Right ventricle myocardium inferior (tissue), 1 donor: ENCODE measurements at places on chromosomes 3 and 15. TPM values are rescaled to one million over a fixed set of nuclear protein-coding genes. Genes with fewer than 3 reads are reported as not detected.
A peak's percentile ranks its signal among the peaks of the same experiment; 100 is the strongest.

Gene DLL4
- total RNA-seq, result 11.1 TPM

Gene PPP1R14D
- total RNA-seq, result not detected

Gene IGSF10
- 3.0 TPM for total RNA-seq

Gene ZPLD1
- not detected for total RNA-seq

Gene UBE2E1
- 75.3 TPM for total RNA-seq

Gene PLSCR4
- total RNA-seq, result 20.3 TPM

DNA sequence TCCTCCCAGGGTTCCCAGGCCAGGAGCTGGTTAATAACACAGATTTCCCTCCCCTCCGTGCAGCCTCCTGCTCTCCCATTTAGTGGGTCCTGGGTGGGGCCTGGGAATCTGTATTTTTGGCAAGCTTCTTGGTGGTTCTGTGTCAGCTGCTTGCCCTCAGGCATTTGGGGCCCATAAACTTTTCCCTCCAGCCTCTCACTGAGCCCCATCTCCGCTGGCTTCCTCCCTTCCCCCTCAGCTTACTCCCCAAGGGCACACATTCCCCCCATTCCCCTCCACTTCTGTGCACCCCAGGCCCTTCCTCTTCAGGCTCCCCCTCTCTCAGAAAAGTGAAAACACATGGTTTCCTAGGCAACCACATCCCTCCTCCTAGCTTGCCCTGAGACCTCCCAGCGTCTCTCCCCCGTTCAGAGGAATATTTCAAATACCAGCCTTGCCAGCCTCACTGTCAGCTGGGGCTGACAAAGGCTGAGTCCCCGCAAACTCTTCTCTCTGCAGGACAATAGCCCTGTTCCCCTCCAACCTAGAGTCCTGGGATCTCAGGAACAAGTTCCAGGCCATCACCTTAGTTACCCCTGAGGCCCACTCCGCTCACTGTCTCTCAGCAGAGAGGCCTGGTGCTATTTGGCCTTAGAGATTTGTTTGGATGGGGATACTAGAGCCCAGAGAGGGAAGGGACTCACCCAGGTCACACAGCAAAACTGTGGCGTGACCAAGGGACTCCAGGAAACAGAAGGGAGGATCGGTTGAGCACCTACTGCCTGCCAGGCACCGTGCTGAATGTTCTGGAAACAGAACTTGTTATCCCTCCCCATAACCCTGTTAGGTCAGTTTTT lies 44.6 kb upstream of the SMAD6 start:
- peak; percentile 14 for DNase-seq

- no peak for DNase-seq
These were observed 370.1 kb downstream of the CNTN4 start for GRCh38 chr3:2468816-2469215.

GRCh38 chr3:79424811-79425210 lies 343.0 kb downstream of the ROBO1 start:
- DNase-seq, result no peak

- no peak for DNase-seq
These were observed 1016.0 kb downstream of the MCTP2 start for GRCh38 chr15:95247071-95247984.

DNA sequence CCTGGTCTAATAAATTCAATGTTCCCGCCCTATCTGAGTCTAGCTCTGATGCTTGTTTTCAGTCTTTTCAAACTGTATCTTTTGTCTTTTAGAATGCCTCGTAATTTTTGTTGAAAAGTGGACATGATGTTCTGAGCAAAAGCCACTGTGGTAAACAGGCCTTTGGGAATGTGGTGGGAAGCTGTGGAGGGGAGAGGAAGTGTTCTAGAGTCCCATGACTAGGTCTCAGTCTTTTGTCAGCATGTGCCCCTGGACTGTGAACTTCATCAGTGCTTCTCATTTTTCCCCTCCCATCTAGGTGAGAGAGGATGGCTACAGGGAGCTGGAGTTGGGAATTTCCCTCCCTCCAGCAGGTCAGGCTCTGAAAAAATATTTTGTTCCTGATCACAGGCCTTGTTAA lies 33.7 kb downstream of the SUSD5 start:
- DNase-seq, result no peak

DNA sequence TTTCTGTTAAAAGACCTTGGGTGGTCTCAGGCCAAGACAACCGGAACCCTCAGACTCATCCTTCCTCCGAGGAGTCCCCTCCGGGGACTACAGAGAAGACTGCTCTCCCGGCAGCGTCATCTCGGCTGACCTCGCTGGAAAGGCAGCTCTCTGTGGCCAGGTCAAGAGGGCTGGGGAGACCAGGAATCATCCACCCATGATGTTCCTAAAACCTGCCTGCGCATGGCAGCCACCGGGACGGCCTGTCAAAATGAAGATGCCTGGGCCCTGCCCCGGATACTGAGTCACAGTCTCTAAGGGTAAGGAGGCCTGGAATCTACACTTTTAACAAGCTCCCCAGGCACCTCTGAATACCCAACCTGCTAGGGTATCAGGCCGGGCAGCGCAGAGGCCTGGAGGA lies 78.6 kb downstream of the RPN1 start:
- DNase-seq, result no peak

DNA sequence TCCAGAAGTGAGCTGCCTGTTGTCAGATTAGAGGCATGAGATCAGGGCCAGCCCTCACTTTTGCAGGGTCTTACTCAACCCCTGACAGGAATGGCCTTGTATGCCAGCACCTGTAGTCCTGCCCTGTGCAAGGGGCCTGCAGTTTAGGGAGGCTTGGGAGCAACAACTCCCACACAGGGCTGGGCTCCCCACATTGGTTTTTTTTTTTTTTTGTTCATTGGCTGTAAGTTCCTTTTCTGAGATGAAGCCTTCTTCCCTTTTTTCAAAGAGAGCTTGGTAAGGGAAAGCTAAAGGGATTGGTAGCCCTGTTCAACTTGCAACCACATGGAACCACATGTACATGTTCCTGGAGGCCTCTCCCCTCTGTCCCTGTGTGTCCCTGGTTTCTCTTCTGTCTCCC lies 46.4 kb downstream of the TNFAIP8L3 start:
- DNase-seq, result no peak

GRCh38 chr3:111803123-111803593 lies 55.9 kb upstream of the PHLDB2 start:
- DNase-seq, result no peak

DNA sequence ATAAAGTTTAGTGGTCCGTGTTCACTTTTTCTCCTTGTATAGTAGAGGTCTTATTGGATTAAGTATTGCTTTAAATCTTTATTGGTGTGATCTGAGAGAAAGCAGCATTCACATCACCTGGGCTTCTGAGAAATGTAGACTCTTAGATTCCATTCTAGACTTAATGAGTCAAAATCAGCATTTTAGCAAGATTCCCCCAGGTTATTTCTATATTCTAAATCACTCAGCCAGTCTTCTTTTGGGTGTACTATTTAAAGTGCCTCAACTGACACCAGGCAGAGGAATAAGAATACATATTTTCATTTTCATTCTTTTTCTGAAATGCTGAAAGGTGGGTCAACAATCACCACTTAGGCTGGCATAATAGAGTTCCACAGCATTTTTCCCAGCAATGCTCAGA lies 481.7 kb downstream of the TUSC7 start:
- no peak for DNase-seq

GRCh38 chr15:83112233-83112955 lies 4.9 kb downstream of the TM6SF1 start:
- no peak for DNase-seq

GRCh38 chr15:85534031-85534430 lies 153.6 kb downstream of the AKAP13 start:
- no peak for DNase-seq

DNA sequence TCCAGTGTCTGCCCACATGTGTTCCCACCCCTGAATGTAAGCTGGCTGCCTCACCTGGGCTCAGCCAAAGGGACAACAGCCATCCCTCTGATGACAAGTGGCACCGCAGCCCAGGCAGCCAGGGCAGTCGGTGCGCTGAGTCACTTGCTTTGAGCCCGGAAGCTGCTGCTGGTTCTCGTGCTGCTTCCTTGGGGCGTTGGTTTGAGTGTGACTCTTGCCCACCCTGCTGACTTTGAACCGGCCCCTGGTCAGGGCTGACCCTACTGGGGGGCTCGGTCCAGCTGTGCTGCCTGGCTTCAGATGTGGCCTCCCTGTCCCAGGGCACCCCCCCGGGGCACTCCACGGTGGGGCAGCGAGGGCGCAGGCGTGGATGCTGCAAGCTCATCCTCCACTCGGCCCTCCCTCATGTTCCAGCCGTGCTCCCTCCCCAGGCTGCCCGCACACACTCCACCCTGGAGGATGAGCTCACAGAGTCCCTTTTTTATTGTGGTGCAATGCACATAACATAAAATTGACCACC lies 62.1 kb downstream of the EFCAB12 start:
- DNase-seq, result peak; percentile 53

GRCh38 chr15:68574046-68574445 lies 4.7 kb upstream of the CORO2B start:
- no peak for DNase-seq

GRCh38 chr3:190494907-190495306 lies 19.0 kb upstream of the IL1RAP start:
- no peak for DNase-seq

DNA sequence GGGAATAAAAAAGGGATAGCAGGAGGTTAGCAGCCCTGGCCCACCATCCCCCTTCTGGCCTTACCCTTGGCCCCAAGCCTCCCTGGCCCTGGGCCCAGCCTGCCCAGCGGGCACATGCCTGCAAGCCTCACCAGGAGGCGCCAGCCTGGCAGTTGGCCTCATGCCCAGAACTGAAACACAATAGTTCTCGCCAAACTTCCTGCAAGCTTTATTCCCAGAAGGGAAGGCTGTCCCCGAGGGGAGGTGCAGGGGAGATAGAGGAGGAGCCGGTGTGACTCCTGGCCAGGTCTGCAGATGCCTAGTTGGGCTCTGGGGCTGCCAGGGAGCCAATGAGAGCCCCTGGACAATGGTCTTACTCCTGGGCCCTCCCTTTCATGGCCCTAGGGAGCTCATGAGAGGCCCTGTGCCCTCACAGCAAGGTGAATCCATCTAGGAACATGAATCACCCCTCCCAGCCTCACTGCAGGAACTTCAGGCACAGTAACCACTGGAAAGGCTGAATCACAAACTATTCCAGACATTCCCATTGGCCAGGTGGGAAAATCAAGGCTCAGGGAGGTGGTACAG lies 4.0 kb downstream of the CCDC33 start:
- peak; percentile 89 for DNase-seq

DNA sequence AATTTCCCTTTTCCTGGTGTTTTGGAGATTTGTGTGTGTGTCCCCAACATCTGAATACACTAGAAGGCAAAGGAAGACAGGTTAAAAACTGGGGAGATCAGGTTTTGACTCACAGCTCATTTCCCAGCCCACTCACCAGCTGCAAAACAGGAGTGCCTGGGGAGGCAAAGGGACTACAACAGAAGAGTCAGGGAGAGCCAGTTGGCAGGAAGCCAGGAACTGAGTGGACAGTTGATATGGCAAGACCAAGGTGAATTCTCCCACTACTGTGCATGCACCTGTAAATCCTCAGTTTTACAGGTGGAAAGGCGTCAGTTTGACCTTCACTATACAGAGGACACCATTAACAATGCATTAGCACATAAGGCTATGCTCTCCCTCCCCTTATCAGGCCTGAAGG lies 901.5 kb upstream of the SEMA6D start:
- no peak for DNase-seq

DNA sequence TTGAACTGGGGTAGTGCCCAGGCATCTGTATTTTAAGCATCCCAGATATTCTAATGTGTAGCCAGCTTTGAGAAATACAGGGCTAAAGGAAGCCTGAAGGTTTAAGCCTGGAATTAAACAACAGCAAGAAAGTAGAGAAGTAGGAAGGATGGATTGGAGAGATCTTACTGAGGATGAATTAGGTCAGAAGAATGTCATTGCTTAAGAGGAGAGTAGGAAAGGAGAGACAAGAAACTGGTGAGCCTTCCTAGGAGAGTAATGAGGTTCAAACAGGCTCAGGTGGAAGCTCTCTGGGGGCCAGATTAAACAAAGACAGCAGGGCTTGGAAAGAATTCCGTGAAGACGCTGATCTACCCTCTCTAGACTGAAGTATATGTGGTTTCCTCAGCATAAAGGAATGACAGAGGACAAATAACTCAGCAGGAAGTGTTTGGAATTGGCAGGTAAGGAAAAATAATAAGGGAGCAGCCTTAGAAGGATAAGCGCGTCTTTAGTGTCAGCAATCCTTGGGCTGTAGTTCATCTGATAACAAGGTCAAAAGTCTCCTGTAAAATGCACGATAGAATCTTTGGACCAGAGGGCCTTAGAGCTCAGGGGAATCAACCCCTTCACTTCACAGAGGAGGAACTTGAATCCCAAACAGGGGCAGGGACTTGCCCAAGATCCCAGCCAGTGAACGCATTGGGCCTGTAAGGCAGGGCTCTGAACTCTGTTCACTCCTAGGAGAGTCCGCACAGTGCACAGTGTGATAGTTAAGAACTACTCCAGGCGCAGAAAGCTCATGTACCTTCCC lies 90.9 kb downstream of the TP63 start:
- DNase-seq, result no peak

- no peak for DNase-seq
These were observed 240.2 kb upstream of the ZNF717 start for GRCh38 chr3:76025561-76025960.

DNA sequence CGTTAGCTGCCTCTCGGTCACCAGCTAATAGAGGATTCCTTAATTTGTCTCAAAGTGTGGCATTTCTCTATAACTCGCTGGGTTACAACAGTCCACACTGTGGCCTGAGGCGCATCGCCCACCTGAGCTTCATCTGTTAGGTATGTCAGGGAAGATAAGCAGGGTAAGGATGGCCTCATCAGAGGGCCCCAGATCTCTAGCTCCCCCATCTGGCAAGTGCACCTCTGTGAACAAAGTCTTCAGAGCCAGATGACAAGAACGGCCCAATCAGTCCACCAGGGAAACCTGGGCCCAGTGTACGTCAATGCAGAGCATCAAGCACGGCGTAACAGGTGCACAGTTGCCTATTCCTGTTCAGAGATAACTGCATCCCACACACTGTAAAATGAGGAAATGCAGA lies 23.2 kb downstream of the FRG2C start:
- DNase-seq, result no peak

DNA sequence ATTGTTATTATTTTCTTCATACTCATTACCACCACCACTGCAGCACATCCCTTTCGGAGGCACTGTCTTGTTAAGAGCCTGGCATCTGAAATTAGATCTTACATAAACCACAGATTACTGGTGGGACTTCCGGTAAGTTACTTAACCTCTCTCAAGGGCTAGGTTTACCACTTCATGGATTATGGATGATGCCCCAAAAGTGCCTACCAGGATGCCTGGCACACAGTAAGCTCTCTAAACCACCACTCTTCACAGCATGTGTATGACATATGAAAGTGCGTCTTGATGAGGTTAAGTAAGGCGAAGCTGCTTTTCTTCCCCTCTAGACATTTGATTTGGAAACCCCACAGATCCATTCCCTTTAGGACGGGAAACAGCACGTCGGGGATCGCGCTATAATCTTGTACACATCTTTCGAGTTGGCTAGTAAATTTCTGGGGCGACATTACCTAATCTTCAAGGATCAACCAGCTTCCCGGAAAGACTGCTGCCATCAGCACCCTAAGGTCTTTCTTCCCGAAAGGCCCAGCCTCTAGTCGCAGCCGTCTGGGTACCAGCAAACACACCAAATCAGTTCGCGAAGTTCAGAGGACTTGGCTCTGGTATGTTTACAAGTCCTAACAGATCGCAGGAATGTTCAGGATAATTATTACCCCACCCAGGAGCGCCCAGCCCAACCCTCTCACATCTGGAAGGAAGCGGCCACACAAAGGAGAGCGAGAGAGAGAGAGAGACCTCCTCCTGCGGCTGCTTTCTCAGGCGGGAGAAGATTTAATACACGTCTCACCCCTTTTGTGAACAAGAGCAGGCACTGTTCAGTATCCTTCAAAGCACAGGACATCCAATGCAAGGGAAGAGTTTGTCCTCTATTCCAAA lies 155.1 kb upstream of the FRMD4B start:
- DNase-seq, result no peak
